ENCODE measurements at places on chromosomes 7 and 10.

GRCh38 chr10:84567133-84567532 lies 238.7 kb downstream of the CCSER2 start:
- DNase-seq, result no peak

- no peak for DNase-seq
These were observed 14.5 kb upstream of the CPA1 start for GRCh38 chr7:130365511-130366441.

DNA sequence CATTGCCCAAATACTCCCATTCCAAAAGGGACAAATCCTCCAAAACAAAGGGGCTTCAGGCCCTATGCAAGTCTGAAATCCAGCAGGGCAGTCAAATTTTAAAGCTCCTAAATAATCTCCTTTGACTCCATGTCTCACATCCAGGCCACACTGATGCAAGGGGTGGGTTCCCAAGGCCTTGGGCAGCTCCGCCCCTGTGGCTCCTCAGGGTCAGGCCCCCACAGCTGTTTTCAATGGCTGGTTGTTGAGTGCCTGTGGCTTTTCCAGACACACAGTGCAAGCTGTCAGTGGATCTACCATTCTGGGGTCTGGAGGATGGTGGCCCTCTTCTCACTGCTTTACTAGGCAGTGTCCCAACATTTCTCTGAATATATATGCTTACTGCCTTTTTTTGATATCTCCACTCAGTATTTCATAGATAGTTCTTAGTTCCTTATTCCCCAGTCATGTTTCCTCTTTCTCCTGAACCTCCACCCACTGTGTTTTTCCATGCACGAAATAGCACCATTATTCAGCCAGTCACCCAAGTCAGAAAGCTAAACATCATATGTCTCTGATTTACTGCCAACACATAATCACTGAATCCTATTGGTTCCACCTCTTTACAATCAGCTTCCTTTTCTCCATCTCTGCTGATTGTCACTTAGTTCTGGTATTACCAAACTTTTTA lies 172.6 kb upstream of the CACNA2D1 start:
- no peak for DNase-seq

- DNase-seq, result no peak
These were observed 101.1 kb downstream of the SLC37A3 start for GRCh38 chr7:140297192-140297591.

GRCh38 chr7:132311733-132312132 lies 264.5 kb downstream of the PLXNA4 start:
- DNase-seq, result no peak

- DNase-seq, result no peak
These were observed 2.5 kb downstream of the CHN2 start for GRCh38 chr7:29196971-29197595.

- DNase-seq, result no peak
These were observed 164.1 kb downstream of the PTEN start for GRCh38 chr10:88027570-88027969.

- no peak for DNase-seq
These were observed 986 bp upstream of the PPP2R2D start for GRCh38 chr10:131899695-131900349.

GRCh38 chr10:69891057-69891617 lies 89.4 kb downstream of the COL13A1 start:
- DNase-seq, result no peak

DNA sequence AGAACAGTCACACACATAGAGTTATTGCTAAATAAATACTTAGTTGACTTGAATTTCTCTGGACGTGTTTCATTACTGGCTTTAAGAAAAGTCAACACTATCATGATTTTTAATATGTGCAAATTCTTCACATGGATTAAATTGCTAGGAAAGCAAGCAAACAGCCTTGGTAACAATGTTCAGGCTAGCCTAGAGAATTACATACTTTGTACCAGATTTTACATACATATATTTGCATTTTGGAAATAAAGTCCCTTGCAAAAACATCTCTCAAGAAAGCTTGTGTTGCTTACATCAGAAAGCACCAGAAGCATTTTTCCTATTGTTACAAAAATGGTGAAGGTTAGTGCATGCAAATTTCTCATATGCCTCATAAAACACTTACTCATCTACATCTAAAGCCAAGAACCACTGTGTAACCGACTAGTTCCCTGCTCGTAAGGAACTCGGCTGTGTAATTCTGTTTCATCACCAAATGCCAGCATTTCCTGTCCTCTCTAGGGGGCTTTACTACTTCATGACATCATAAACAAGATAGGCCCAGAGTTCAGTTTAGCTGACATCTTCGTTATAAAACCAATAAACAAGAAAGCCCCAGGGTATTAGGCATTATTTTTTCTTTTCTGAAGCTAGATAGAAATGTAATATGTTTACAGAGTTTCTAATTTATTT lies 87.8 kb downstream of the CFAP58 start:
- no peak for DNase-seq

GRCh38 chr7:32564542-32564941 lies 69.3 kb downstream of the AVL9 start:
- DNase-seq, result no peak

- no peak for DNase-seq
These were observed 101.6 kb upstream of the GJD4 start for GRCh38 chr10:35503578-35503977.

GRCh38 chr7:34991938-34992840 lies 45.1 kb downstream of the DPY19L1 start:
- DNase-seq, result no peak

- no peak for DNase-seq
These were observed 11.9 kb downstream of the ITGB1 start for GRCh38 chr10:32946108-32946507.

DNA sequence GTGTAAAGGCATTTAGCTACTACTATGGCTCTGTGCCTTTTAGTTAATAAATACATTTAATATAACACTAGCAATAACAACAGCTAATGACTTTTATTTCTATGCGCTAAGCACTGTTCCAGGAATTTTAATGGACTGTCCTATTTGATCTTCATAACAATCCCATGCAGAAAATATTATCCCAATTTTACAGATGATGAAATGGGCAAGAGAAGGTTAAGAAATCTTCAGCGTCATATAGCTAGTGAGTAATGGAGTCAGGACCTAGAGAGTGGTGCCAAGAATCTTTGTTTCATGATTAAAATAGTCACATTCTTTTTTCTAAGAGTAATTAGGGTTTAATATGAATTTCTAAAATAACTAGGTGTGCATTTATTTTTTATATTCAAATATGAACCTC lies 32.4 kb downstream of the ACTA2 start:
- DNase-seq, result no peak

- no peak for DNase-seq
These were observed 38.0 kb downstream of the INPP5A start for GRCh38 chr10:132575320-132576201.

- DNase-seq, result no peak
These were observed 138.1 kb downstream of the VTI1A start for GRCh38 chr10:112585126-112585525.

DNA sequence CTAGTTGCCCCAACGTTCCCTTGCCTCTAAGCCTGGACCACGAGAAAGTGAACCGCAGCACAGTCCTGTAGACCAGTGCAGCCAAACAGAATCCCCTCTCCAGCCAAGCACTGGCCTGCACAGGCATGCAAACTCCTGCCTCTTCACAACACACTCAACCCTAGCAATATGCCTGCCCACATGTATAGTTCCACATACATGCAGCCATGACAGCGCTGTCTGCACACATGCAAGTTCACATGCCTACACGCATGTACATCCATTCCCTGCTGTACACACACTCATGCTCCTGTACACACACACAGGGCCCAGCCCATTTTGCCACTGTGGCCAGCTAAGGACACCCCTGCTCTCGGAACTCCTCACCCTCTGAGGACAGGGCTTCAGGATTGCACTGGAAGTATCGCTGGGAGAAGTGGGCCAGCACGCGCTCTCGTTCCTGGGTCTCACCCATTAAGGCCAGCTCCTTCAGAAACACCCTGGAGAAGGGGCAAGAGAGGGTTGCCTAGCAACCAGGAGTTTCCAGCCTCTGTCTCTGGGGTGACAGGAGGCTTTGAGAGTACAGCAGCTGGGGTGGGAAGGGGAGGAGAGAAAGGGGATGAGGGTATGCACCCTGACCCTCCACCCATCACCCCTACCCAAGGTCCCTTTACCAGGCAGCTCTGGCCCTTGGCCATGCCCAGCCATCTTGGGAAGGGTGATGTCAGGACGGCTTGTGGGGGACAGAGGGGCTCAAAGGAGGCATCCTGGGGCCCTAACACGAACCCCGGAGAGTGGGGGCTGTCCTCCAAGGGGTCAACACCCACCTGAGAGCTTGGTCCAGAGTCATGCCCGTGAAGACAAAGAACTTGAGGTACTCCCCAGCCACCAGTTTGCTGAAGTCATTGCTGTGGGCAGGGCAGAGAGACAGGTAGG lies 7.0 kb downstream of the PSD start:
- DNase-seq, result no peak

- DNase-seq, result no peak
These were observed 623.6 kb upstream of the FZD8 start for GRCh38 chr10:36265741-36266140.

GRCh38 chr7:40401406-40401805 lies 266.6 kb downstream of the SUGCT start:
- DNase-seq, result no peak

All from activated T-cell treated with anti-CD3 and anti-CD28 coated beads, Interleukin-2, amount 50 U/mL, for 4 hours (primary cell).